ENCODE measurements at places on chromosomes 1 and 21. TPM values are rescaled to one million over a fixed set of nuclear protein-coding genes. Genes with fewer than 3 reads are reported as not detected.

The FCRLB gene
- not detected for total RNA-seq

The SHISA4 gene
- total RNA-seq, result 39.1 TPM

DNA sequence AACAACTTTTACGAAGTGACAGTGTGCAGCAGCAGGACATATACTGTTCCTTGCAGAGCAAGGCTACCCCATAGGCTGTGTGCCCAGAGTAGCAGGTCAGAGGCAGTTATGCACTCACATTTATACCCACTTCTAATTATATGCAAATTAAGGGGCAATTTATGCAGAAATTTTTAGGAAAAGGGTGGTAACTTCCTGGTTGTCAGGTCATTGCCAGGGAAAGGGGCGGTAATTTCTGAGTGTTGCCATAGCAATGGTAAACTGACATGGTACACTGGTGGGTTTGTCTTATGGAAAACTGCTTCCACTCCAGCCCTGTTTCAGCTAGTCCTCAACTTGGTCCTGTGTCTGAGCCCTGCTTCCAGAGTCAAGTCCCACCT, 12.0 kb upstream of the SLAMF1 start:
- DNase-seq, result no peak

The OPRD1 gene
- total RNA-seq, result 0.10 TPM

- no peak for DNase-seq
Observed at GRCh38 chr1:117566556-117566955, 39.3 kb upstream of the TENT5C start.

The ACTA1 gene
- 3.6 TPM for total RNA-seq

DNA sequence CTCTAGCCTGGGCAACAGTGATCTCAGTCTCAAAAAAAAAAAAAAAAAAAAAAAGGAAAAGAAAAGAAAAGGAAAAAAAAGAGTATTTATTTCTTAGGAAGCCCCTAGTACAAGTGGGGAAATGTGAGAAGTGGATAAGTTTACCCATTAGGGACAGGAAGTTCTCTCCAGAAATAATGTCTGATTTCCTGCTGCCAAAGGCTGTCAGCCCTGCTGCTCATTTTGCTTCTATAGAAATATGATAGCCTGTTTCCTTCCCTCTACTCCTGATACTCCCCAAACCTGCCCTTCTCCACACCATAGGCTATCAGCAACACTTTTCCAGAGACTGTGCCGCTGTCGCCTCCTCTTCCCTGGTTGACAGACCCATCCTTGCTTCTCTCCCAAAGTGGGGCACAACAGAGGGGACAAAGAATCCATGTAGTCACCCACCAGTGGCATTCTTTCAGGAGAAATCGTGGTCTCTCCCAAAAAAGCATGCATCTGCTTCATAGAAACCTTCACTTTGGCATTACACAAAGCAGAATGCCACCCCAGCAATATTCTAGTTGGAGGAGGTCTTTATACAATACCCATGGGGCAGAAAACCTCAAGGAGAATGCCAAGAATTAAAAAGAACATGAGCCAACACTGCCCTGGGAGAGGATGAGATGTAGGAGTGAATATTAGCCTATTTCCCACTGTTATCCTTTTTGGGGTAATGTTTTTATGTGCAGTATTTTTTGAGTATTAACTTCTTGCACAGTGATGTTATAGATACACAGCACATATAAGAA, 166.3 kb upstream of the NR5A2 start:
- no peak for DNase-seq

GRCh38 chr1:113675302-113675701, 84.0 kb downstream of the PHTF1 start:
- DNase-seq, result no peak

The OR2AK2 gene
- total RNA-seq, result not detected

The LCE2A gene
- not detected for total RNA-seq

- no peak for DNase-seq
Observed at GRCh38 chr1:29355375-29355774, 119.1 kb downstream of the PTPRU start.

Data from chondrocyte (in vitro differentiated cells).